ENCODE measurements at places on chromosomes 11 and 22. TPM values are rescaled to one million over a fixed set of nuclear protein-coding genes. Genes with fewer than 3 reads are reported as not detected.

The BTG4 gene
- not detected for total RNA-seq

The NCF4 gene
- total RNA-seq: 66.5 TPM

The RPS6KA4 gene
- 32.6 TPM for total RNA-seq

- H3K4me1 ChIP-seq: peaks cover 25% of the 10 kb centered on the region
- H3K27me3 ChIP-seq: no peaks in the 10 kb centered on the region
- no peaks in the 10 kb centered on the region for H3K36me3 ChIP-seq
- no peak for DNase-seq
- no peak overlapping the region for H3K27ac ChIP-seq
These were observed 26.9 kb downstream of the SIK3 start for GRCh38 chr11:117071344-117071787.

DNA sequence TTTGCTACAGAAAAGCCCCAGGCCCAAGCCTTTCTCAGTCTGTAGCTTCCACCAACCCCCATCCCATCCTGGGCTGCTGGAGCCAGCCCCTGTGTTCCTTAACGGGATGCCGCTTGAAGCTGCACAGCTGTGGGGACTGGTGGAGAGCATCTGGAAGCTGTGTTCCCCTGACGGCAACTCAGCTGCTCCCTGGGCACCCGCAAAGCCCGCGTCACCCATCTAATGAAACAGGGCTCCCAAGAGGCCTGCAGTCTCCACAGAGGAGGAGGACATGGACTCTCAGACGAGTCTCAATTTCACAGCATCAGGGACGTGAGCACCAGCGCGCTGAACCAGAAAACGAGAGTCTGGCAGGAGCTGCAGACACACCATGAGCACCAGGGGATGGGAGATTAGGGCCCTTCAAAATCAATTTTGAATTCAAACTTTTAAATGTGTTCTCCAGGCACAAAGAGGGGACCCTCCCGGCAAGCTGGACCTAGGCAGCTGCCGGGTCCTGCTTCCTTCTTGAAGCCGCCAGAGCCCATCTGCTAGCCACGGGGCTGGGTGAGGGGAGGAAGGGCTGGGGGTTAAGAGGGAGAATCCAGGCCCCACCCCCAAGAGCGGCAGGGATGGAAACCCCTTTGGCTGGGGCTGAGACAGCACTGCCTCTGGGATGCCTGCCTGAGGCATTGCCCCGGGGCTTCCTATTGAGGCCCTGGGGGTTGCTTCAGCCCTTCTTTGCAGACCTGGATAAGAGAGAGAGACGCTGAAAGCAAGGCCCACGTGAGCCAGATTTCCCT is 21.0 kb downstream of the LMO1 start:
- no peak overlapping the region for H3K4me3 ChIP-seq
- H3K4me1 ChIP-seq: no peaks in the 10 kb centered on the region
- DNase-seq: no peak
- peaks cover 1% of the 10 kb centered on the region for H3K27me3 ChIP-seq
- H3K36me3 ChIP-seq: no peaks in the 10 kb centered on the region

DNA sequence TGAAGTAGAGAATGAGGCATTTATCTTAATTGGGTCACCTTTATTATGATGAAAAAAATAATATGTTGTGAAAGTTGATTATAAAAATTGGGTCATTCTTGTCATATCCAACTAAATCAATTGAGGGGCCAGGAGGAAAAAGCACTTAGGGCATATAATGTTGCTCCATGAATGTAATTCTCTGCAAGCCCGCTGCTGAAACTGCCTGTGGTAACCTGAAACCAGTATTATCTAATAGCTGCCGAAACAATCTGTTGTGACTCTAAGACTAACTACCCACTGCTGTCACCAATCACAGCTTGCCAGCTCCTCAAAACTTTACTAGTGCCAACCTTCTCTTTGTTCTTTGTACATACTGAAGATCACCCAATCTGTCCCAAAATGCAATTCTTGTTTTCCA is 115.8 kb downstream of the ATG16L2 start:
- H3K4me1 ChIP-seq: no peaks in the 10 kb centered on the region
- no peak overlapping the region for H3K27ac ChIP-seq
- H3K4me3 ChIP-seq: no peak overlapping the region
- H3K27me3 ChIP-seq: no peaks in the 10 kb centered on the region
- DNase-seq: no peak
- H3K36me3 ChIP-seq: peaks cover 3% of the 10 kb centered on the region

DNA sequence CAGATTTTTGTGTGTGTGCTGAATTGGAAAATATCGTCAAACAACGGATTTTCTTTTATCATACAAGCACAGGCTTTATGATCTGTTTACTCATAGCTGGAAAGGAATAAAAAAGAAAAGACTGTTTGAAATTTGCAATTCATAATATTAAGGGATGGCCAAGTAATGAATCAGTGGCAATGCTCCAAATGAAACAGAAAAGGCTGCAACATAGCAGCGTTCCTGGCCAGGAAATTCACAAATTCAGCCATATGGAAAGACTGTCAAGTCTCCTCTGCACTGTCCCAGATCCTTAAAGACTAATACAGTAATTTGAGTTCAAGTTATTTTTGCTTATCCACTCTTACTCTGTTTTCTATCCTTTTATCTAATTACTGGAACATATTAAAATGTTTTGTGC is 98.2 kb downstream of the MSANTD4 start:
- H3K4me3 ChIP-seq: no peak overlapping the region
- no peak overlapping the region for H3K27ac ChIP-seq
- H3K27me3 ChIP-seq: no peaks in the 10 kb centered on the region
- DNase-seq: no peak
- no peaks in the 10 kb centered on the region for H3K36me3 ChIP-seq

DNA sequence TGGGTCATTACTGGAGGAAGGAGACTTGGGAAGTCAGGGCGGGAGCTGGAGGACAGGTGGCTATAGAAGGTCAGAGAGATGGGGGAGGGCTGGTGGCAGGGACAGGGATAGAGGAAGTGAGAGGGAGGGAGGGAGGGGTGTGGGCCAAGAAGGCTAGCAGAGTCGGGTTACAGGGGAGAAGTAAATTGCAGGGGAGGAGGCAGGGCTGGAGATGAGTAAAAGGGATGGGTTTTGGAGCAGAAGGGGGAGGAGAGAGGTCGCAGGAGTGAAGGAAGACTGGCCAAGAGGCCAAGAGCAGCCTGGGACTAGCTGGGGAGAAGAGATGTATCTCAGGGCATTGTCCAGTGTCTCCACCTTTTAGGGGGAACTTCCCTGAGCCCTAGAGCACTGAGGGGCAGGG is 33.0 kb downstream of the LRRC10B start:
- no peak overlapping the region for H3K4me3 ChIP-seq
- no peak for DNase-seq
- no peak overlapping the region for H3K27ac ChIP-seq
- H3K36me3 ChIP-seq: no peaks in the 10 kb centered on the region

DNA sequence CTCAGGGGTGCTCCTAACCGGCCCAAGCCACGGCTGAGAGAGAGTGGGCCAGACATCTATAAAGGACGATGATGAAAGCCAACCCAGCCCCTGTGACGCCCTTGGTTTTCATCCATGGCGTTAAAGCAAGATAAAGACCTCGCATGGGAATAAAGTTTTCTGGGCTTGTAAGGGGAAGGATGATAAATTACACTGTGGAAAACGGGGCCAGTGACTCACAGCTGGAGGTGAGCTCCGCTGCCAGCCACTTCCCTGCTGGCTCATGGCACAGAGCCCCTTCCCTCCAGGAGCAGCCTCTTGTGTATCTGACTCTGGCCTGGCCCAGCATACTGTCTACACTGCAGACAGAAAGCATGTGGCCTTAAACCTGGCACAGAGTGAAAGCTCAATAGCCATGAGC is 503.2 kb upstream of the B3GAT1 start:
- H3K27me3 ChIP-seq: no peaks in the 10 kb centered on the region
- H3K4me3 ChIP-seq: no peak overlapping the region
- DNase-seq: no peak
- no peak overlapping the region for H3K27ac ChIP-seq
- no peaks in the 10 kb centered on the region for H3K4me1 ChIP-seq

DNA sequence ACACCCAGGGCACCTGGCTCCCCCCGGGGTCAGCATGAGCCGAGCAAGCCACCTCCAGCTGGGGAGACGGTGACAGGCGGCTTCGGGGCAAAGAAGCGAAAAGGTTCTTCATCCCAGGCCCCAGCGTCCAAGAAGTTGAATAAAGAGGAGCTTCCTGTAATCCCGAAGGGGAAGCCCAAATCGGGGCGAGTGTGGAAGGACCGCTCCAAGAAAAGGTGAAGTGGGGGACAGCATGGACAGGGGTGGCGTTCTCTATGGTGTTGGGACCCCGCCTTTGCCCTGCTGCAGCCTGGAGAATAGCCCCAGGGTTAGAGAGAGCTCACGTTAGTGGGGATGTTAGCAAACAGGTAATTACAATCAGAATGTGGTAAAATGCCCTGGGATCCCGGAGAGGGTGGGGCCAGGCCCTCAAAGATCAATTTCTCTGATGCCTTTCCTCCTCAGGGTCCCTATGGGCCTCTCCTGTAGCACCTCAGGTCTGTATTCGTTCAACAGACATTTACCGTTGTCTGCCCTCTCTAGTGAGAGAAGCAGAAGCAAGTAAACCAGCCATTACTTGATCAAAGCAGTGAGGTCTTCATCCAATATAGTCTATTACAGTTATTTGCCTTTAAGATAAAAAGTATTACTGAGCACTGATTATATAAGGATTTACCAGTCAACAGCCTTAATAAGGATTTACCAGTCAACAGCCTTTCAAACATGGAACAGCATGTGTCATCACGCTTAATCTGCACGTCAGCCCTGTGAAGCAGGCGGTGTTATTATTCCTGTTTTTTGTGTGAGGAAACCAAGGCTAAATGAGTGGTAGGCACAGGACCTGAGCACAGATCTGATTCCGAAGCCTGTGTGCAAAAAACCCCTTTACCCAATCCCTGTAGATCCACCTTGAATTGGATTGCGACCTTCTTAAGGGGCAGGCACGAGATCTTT is 1.0 kb downstream of the CCDC86 start:
- H3K27ac ChIP-seq: peak overlapping the region; percentile 72
- H3K4me1 ChIP-seq: peaks cover 4% of the 10 kb centered on the region

GRCh38 chr11:77207618-77208313 is 79.7 kb downstream of the MYO7A start:
- no peaks in the 10 kb centered on the region for H3K4me1 ChIP-seq
- DNase-seq: no peak
- H3K27ac ChIP-seq: no peak overlapping the region
- H3K4me3 ChIP-seq: no peak overlapping the region
- no peaks in the 10 kb centered on the region for H3K36me3 ChIP-seq

DNA sequence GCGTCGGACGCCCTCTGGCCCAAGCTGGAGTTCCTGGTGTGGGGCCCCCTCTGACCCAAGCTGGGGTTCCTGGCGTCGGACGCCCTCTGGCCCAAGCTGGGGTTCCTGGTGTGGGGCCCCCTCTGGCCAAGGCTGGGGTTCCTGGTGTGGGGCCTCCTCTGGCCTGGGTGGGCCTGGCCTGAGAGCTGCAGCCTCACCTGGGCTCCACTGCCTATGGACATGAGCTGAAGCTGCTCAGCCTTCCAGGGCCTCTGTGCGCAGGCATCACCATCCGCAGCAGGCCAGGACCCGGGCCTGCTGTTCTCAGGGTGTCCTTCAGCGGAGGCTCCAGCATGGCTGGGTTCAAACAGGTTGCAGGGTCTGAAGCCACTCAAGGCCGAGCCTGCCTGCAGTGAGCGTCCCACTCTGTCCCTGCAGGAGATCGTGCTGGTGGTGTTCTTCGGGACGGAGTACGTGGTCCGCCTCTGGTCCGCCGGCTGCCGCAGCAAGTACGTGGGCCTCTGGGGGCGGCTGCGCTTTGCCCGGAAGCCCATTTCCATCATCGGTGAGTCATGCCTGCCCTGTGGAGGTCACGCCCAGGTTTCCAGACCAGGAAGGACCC is 125.5 kb downstream of the KCNQ1 start:
- H3K4me3 ChIP-seq: no peak overlapping the region
- DNase-seq: no peak
- H3K27ac ChIP-seq: no peak overlapping the region
- no peaks in the 10 kb centered on the region for H3K36me3 ChIP-seq

DNA sequence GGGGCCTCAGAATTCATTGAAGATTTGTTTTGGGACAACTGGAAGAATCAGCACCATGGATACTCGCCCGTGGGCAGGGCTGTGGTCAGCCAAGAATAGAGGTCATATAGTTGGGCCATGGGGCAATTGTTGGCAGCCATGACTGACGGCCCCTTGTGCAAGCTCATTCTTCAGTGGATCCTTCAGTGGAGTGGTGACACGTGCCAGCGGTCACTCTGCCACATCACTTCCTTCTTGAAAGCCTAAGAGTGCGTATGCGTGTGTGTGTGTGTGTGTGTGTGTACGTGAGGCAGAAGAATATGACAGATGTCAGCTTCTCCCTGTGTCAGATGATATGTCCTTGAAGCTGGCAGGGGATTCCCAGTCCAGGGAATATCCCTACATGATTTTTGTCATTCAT is 1.8 kb upstream of the IL18BP start:
- peaks cover 49% of the 10 kb centered on the region for H3K4me1 ChIP-seq
- no peak overlapping the region for H3K27ac ChIP-seq
- peaks cover 24% of the 10 kb centered on the region for H3K36me3 ChIP-seq
- no peaks in the 10 kb centered on the region for H3K27me3 ChIP-seq
- H3K4me3 ChIP-seq: no peak overlapping the region

DNA sequence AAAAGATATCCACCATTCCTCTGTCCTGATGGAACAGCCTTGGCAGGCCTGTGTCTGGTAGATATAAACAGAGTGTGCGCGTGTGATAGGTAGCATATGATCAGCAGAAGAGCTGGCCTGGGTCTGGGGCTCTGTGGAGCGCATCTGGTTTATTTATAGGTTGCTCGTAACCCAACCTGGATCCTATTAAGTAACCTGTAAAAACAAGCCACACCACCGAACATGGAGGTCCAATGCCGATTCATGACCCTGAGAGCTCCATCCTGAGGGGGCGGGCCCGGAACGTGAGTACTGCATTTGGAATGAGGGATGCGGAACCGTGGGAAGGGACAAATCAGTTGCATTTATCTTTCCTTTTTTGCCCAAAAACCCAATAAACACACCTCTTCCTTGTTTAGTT is 31.9 kb upstream of the APOL5 start:
- DNase-seq: no peak
- no peak overlapping the region for H3K27ac ChIP-seq
- no peaks in the 10 kb centered on the region for H3K27me3 ChIP-seq
- H3K4me3 ChIP-seq: no peak overlapping the region
- no peaks in the 10 kb centered on the region for H3K36me3 ChIP-seq

DNA sequence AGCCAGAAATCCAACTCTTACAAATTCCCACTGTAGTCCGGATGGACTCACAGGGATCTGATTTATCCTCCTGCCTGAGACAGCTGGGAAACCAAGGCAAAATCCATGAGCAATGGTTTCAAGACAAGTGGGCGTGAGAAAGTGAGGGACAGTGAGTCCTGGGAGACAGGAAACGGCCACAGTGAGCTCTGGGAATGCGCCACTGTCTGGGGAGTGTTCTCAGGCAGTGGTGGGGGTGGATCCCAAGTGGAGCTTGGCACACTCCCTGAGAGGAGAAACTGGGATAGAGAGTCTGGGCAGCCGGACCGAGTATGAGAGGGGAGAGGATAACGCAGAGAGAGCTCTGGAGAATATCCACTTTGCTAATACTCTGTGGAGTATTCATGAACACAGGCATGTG is 9.8 kb downstream of the IL17REL start:
- H3K36me3 ChIP-seq: no peaks in the 10 kb centered on the region
- H3K4me3 ChIP-seq: no peak overlapping the region
- no peak overlapping the region for H3K27ac ChIP-seq
- no peak for DNase-seq
- no peaks in the 10 kb centered on the region for H3K4me1 ChIP-seq

- H3K27me3 ChIP-seq: no peaks in the 10 kb centered on the region
These were observed 79.0 kb downstream of the TIMP3 start for GRCh38 chr22:32880505-32880892.
